Stimulated activated CD4-positive, alpha-beta T cell treated with anti-CD3 and anti-CD28 coated beads, Interleukin-1b, Interleukin-23, amount 100 ng/mL, for 1 hour (primary cell): ENCODE measurements at places on chromosomes 4 and X.

GRCh38 chr4:78047366-78047765 is 9.8 kb upstream of the FRAS1 start:
- DNase-seq = no peak

DNA sequence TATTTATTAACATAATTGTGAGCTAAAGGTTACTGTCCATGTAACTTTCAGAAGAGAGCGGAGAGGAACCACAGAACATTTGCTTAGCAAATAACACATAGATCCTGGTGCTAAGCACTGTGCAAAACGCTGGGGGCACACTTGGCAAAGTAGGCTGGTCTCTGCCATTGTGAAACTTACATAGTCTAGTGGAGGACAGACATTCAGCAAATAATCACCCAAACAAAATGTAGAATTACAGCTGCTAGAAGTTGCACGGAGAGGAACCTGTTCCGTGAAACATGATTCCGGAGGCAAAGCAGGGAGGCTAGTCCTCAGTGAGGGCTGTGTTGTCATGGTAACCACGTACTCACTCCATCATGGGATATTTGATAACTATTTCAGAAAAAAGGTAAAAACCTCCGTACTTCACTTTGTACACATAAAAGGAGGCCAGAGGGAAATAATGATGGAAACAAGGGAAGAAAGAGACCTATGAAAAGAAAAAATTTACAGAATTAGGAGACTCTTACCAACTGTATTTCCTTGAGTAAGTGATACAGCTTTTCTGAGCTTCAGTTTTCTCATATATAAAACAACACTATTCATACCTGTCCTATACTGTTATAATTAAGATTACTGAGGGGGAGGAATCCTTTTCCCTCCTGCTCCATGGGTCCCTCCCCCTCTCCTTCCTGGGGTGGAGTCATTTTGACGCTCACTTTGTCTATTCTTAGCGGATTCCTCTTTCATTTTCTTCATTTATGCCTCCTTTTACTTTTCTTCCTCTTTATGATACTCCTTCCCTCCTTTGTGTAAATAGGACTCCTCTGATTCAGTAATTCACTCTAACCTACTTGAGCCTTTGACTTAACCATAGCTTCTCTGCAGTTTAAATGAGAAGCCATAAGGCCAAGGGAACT is 825 bp upstream of the RASGEF1B start:
- no peak for DNase-seq

DNA sequence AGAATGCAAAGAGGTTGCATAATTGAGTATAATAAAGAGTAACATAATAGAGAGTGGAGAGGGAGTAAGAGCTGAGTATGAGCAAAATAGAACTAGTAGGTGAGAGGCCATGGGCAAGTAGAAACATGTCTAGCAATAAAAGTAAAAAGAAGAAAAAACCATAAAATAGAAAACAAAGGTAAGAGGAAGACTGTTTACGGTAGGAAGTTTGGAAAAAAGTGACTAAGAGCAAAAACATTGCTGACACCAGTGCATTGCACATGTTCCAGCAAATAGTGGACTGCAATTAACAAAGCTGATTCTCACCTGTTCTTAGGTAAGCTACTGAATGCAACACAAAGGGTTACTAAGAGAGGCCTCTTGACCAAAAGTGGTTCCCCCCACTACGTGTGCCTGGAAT is 202.9 kb downstream of the TEX13A start:
- DNase-seq = no peak

GRCh38 chr4:519885-520682 is 21.1 kb downstream of the PIGG start:
- DNase-seq = no peak
